Common myeloid progenitor, CD34-positive (primary cell): ENCODE measurements at places on chromosomes 1 and 21.
A peak's percentile ranks its signal among the peaks of the same experiment; 100 is the strongest.

DNA sequence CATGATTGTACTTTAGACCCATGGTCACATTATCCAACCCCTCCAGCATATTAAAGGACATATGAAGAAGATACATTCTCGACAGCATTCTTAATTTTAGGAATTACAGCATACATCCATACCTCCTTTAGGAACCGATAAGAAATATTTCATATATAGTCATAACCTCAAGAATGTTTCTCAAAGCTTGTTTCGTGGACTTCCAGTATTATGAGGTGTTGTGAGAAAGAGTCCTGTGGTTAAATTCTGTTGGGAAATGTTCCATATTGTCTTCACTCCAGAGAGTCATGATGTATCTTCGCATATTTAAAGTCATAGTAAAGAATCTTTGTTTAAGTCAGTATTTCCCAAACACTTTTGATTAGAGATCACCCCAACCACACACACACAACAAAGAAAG lies 321.0 kb upstream of the SNX7 start:
- H3K4me1 ChIP-seq: no peaks in the 10 kb centered on the region
- H3K4me3 ChIP-seq: no peak overlapping the region
- DNase-seq: no peak

DNA sequence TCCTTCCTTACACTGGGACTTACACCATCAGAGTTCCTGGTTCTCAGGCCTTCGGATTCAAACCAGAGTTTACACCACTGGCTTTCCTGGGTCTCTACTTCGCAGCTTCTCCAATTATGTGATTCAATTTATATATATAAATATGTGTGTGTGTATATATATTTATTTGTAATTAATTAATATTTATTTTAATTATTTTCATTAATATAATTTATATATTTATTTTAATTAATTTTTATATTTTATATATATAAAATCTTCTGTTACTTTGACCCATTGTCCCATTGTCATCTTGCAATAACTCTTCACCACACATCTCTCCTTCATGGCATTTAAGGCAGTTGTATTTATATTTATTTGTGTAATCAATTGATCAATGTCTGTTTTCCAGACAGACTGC lies 28.4 kb upstream of the ST6GALNAC3 start:
- H3K4me1 ChIP-seq: no peaks in the 10 kb centered on the region
- H3K4me3 ChIP-seq: no peak overlapping the region
- H3K27ac ChIP-seq: no peak overlapping the region
- no peaks in the 10 kb centered on the region for H3K36me3 ChIP-seq

DNA sequence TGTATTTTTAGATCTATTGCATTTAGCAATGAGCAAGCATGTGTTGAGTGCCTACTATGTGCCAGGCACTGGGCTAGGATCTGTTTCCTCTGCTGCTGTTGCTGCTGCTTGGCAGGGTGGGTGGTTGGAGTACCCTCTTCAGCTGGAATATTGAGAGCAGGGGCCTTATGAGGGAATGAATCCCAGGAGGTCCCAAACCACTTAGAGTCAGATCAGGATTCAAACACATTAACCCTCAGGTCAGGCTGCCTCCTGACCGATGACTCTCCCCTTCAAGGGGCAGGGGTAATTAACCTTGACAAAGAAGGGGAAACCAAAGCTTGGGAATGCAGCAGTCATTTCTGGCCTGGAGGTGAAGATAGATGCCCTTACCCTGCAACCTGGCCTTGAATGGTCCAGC lies 138.0 kb downstream of the IGSF21 start:
- no peak for DNase-seq
- H3K4me3 ChIP-seq: no peak overlapping the region
- no peaks in the 10 kb centered on the region for H3K36me3 ChIP-seq
- no peak overlapping the region for H3K27ac ChIP-seq
- H3K4me1 ChIP-seq: no peaks in the 10 kb centered on the region

DNA sequence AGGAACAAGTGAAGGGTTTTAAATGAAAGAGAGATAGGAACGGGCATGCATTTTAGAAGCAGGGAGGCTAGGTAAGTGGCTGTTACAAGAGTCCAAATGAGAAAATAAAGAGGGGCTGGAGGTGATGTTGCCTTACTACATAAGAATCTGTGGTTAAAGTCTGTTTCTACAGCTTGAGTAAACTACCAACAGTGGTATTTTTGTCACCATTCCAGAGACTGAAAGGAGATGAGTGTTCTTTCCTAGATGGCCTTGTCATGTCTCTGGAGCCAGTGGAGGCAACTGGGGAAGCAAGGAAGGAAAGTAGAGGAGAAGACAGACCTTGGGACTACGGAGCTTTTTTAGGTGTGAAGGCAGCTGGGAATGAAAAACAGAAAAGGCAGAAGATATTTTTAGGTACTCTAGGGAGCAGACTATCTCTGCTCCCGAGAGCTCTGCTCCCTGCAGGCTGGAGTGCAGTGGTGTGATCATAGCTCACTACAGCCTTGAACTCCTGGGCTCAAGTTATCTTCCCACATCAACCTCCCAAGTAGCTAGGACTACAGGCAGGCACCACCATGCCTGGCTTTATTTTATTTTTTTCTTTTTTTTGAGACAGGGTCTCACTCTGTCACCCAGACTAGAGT lies 12.2 kb downstream of the HDAC1 start:
- no peak overlapping the region for H3K4me3 ChIP-seq
- no peaks in the 10 kb centered on the region for H3K4me1 ChIP-seq
- no peak overlapping the region for H3K27ac ChIP-seq
- H3K27me3 ChIP-seq: no peaks in the 10 kb centered on the region

DNA sequence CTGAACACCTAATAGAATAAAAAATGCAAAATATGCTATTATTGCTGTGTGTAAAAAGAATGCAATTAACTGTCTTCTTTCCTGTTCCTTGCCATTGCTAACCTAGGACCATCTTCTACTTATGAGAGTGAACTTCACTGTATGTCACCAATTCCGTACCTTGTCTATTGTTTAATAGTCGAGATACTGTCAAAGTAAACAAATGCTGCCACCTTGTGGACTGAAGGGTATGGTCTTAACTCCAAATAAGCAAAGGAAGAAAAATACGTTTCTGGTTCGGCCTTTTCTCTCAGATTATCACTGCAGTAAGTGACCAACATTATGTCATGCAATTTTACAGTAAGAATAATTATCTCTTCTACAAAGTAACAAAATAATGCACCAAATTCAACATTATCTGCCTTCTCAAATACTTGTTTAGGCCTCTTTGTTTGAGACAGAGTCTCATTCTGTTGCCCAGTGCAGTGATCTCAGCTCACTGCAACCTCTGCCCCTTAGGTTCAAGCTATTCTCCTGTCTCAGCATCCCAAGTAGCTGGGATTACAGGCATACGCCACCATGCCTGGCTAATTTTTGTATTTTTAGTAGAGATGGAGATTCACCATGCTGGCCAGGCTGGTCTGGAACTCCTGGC lies 133.4 kb downstream of the COP1 start:
- no peak overlapping the region for H3K27ac ChIP-seq
- no peaks in the 10 kb centered on the region for H3K4me1 ChIP-seq
- H3K27me3 ChIP-seq: no peaks in the 10 kb centered on the region
- peak; percentile 59 for DNase-seq

DNA sequence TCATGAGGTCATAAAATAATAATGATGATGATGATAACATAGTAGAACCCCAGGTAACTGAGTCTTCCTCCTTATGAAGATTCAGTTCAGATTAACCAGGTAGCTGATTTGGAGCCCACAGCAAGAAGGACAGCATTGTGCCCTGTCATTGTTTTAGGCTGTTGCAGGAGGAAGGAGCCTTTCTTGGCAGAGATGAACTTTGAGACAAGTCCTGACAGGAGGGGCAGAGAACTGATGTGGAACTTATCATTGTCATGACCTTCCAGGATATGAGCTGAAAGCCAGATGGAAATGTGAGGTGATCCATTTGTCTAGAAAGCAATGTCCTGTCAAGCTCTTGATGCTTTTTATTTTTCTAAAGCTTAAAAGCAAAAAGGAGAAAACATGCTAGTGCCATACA lies 132.6 kb upstream of the COA6 start:
- no peaks in the 10 kb centered on the region for H3K36me3 ChIP-seq
- H3K27me3 ChIP-seq: no peaks in the 10 kb centered on the region
- H3K27ac ChIP-seq: no peak overlapping the region
- H3K4me1 ChIP-seq: no peaks in the 10 kb centered on the region

DNA sequence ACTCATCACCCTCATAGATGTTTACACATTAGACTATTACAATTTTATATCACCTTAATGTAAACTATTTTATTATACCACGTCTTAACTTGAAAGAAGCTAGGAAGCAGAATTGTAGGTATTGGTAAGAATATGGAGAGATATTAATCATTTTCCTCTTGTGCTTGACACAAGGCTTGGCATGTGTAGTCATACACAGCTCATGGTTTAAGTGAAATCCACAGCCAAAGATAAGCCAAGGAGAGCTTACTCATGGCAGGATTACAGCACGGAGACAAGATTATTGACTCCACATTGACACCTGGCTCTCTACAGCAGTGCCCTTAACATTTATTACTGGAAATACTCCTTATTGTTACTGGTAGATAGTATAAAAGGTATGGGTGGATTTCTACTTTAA lies 68.4 kb upstream of the ADGRL4 start:
- no peak overlapping the region for H3K27ac ChIP-seq
- no peak overlapping the region for H3K4me3 ChIP-seq
- H3K36me3 ChIP-seq: no peaks in the 10 kb centered on the region
- H3K4me1 ChIP-seq: peaks cover 3% of the 10 kb centered on the region

GRCh38 chr1:17141441-17142197 lies 22.4 kb upstream of the PADI2 start:
- H3K4me3 ChIP-seq: no peak overlapping the region
- H3K4me1 ChIP-seq: no peaks in the 10 kb centered on the region
- no peak for DNase-seq
- no peaks in the 10 kb centered on the region for H3K27me3 ChIP-seq
- H3K27ac ChIP-seq: no peak overlapping the region

- H3K27me3 ChIP-seq: no peaks in the 10 kb centered on the region
- peak; percentile 11 for DNase-seq
- peaks cover 13% of the 10 kb centered on the region for H3K4me1 ChIP-seq
- H3K36me3 ChIP-seq: no peaks in the 10 kb centered on the region
These were observed 8.8 kb downstream of the GIPC2 start for GRCh38 chr1:78054559-78054958.

GRCh38 chr1:172827841-172828240 lies 168.9 kb downstream of the FASLG start:
- H3K4me3 ChIP-seq: no peak overlapping the region
- no peaks in the 10 kb centered on the region for H3K27me3 ChIP-seq
- DNase-seq: no peak
- no peak overlapping the region for H3K27ac ChIP-seq
- no peaks in the 10 kb centered on the region for H3K36me3 ChIP-seq

- H3K27ac ChIP-seq: no peak overlapping the region
- no peak for DNase-seq
- H3K27me3 ChIP-seq: peaks cover 4% of the 10 kb centered on the region
- H3K4me3 ChIP-seq: no peak overlapping the region
- no peaks in the 10 kb centered on the region for H3K36me3 ChIP-seq
These were observed 560.8 kb downstream of the MATN1 start for GRCh38 chr1:30162565-30162964.

DNA sequence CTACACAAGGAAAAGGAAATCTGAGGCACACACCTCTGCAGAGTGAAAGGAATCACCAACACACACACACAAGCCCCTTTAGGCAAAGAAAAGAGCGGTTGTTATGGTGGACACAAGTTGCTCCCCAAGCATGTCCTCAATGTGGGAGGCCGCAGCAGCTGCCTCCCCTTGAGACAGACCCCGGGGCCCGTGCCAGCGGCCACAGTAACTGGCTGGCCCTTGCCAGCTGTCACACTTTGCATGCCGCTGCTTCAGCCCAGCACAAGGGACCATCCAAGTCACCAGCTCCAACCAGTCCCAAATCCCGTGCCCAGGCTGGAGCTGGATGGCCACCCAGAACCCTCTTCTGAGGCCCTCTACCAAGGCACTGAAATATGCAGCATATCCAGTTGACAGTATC lies 2.9 kb upstream of the OLIG1 start:
- no peaks in the 10 kb centered on the region for H3K36me3 ChIP-seq
- H3K4me1 ChIP-seq: peaks cover 16% of the 10 kb centered on the region
- no peak overlapping the region for H3K4me3 ChIP-seq
- H3K27me3 ChIP-seq: peaks cover 4% of the 10 kb centered on the region
- no peak for DNase-seq
- no peak overlapping the region for H3K27ac ChIP-seq

DNA sequence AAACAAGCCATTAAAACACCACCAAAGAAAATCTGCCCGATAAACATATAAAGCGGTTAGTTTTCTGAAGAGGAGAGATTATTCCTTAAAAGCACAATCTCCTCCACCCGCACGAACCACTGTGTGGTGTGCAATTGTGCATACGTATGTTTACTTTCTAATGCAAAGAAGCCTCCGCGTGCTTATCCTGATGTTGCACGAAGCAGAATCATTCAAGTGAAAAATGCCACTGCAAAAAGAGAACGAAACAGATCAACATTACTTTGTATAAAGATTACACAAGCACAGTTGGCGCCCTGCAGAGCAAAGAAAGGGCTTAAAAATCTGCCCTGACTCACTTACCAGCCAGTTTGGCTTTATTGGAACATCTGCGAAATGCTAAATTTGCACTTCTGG lies 166.8 kb downstream of the ZNF281 start:
- no peak for DNase-seq
- no peaks in the 10 kb centered on the region for H3K27me3 ChIP-seq
- peak overlapping the region; percentile 46 for H3K4me3 ChIP-seq

DNA sequence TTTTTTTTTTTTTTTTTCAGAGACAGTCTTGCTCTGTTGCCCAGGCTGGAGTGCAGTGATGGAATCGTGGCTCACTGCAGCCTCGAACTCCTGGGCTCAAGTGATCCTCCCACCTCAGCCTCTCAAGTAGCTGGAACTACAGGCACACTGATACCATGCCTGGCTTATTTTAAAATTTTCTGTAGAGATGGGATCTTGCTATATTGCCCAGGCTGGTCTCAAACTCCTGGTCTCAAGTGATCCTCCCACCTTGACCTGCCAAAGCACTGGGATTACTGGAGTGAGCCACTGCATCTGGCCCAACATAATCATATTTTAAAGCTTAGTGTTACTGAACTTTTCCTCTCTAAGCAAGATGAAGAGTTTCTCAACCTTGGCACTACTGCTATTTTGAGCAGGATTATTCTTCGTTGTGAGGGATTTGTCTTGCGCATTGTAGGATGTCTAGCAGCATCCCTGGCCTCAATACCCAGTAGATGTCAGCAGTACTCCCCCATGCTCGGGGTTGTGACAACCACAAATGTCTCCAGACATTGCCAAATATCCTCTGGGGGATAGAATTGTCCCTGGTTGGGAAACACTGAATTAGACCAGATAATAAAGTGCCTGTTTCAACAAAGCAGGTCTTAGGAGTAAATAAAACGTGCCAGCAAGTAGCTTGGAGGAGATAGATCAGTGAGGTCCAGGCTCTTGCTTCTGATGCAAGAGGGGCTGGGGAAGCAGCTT lies 15.1 kb upstream of the THRAP3 start:
- H3K4me1 ChIP-seq: no peaks in the 10 kb centered on the region
- H3K27me3 ChIP-seq: no peaks in the 10 kb centered on the region
- H3K27ac ChIP-seq: no peak overlapping the region
- no peak for DNase-seq
- no peaks in the 10 kb centered on the region for H3K36me3 ChIP-seq
- no peak overlapping the region for H3K4me3 ChIP-seq

GRCh38 chr1:68798071-68798470 lies 301.2 kb upstream of the DEPDC1 start:
- no peak overlapping the region for H3K4me3 ChIP-seq
- no peak for DNase-seq
- no peaks in the 10 kb centered on the region for H3K36me3 ChIP-seq
- no peaks in the 10 kb centered on the region for H3K4me1 ChIP-seq
